ENCODE measurements at places on chromosomes 2 and 18. TPM values are rescaled to one million over a fixed set of nuclear protein-coding genes. Genes with fewer than 3 reads are reported as not detected.

REG3A gene
- 2.9 TPM for total RNA-seq

OTX1 gene
- total RNA-seq = not detected

CCDC141 gene
- 90.3 TPM for total RNA-seq

LHCGR gene
- total RNA-seq = 0.32 TPM

DSC3 gene
- total RNA-seq = 0.03 TPM

IL36RN gene
- total RNA-seq = not detected

NEU2 gene
- not detected for total RNA-seq

VIL1 gene
- 328 TPM for total RNA-seq

DUSP19 gene
- total RNA-seq = 7.9 TPM

TBR1 gene
- not detected for total RNA-seq

CFC1 gene
- total RNA-seq = not detected

NFATC1 gene
- 7.4 TPM for total RNA-seq

IL36G gene
- total RNA-seq = not detected
